ENCODE measurements at places on chromosomes 13 and 19.

GRCh38 chr19:14533450-14533849 is 4.1 kb downstream of the TECR start:
- DNase-seq: no peak

DNA sequence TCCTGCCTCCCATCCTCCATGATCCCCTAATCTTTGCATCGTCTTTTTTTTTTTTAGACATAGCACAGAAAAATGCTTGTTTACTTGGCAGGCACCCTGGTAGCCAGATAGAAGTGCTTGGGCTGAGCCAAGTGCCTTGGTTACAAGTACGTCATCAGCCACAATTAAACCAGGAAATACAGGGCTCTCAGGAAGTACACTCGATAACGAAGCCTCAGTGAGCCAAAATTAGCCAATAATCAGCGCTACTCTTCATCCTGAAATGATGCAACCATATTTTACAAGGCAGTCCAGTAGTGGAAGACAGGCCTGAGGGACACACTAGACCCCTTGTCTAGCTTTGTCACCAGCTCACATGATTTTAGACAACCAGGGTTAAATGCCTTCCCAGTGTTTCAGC is 194.0 kb upstream of the NBEA start:
- DNase-seq: no peak

- DNase-seq: no peak
Observed at GRCh38 chr19:39471756-39472536, 8.7 kb upstream of the TIMM50 start.

GRCh38 chr13:112725346-112726015 is 35.6 kb downstream of the ATP11A start:
- DNase-seq: no peak

- no peak for DNase-seq
Observed at GRCh38 chr19:1251330-1252220, 3.2 kb downstream of the MIDN start.

DNA sequence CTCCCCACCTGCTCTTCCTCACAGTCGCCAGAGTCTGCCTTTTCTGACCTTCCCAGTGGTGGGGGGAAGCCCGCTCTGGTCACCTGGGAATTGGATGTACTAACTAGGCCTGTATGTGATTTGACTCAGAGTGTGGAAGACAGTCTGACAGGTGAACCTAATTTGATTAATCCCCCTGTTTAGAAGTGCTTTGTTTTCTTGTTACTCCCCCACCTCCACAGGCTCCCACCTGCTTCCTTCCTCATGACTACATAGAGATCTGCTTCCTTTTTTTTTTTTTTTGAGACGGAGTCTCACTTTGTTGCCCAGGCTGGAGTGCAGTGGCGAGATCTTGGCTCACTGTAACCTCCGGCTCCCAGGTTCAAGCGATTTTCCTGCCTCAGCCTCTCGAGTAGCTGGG is 44.0 kb downstream of the COG3 start:
- no peak for DNase-seq

GRCh38 chr13:111506125-111506524 is 185.7 kb downstream of the TEX29 start:
- no peak for DNase-seq

DNA sequence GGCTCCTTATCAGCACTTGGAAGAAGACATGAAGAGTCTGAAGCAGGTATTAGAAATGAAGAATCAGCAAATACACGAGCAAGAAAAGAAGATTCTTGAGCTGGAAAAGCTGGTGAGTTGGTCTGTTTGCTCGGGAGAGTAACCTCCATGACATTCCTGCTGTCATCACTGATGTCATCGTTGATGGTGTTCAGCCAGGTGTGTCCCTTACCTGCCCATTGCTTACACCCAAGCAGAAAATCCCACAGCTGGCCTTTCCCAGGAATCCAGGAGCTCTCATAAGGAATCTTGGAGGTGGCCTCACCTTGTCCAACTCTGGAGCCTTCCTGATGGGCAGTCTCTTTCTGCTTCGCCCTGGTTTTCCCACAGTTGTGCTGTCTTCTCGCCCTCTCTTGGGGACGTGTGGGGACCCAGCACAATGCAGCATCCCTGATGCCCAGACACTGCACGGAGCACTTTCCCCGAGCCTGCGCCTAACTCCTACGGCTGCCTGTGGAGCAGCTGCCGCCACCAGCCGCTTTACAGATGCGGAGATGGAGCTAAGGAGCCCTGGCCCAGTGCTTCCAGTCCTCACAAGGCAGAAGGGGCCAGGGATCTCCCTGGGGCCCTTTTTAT is 97.0 kb downstream of the SLC7A1 start:
- no peak for DNase-seq

DNA sequence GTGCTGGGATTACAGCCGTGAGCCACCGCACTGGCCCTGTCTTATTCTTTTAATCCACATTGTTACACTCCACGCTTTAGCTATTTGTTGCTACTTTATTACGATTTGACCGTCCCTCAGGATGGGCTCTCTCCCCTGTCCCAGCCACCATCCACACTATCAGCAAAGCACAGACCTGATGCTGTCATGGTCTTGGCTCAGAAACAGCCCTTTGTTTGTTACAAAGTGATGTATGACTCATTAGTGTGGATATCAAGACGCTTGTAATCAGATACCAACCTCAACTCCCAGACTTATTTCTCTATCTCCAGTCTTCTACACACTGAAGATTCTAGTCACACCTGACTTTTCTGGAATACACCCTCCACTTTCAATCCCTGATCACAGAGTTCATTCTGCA is 84.6 kb upstream of the FREM2 start:
- no peak for DNase-seq

All from AG09319 (cell line).